ENCODE measurements at places on chromosomes 12 and 14.

DNA sequence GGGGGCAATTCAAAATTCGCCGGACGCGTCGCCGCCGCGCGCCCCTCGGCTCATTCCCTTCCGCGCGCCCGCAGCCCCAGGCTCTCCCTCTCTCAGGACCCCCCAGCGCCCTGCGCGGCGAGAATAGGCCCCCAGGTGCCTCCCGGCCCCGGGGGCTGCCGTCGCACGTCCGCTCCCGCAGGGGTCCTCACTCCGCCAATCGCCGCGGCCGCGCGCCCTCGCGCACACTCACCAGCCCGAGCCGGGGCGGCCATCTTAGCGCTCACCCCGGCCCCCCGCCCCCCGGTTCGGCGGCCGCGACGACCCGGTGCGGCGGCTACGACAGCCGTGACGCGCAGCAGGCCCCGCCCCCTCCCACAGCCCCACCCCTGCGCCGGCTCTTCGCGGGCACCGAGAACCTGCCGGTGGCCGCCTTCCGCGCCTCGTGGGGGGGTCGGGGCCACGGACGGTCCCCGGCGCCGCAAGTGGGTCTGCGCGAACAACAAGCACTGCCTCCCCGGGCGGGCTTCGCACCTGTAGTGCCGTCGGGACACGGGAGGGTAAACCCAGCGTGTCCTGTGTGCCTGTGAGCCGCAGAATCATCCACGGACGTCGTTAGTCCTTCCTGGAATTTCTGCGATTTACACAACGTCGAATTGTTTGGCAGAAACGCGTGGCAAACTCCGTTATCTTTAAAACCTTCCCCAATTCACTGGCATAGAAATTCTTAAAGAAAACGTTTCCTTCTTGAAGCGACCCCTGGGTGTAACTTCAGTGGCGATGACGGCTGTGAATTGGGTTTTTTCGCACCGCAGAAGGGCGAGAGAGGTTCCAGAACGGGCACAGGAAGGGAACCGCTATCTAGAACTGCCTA lies 2.5 kb downstream of the USP44 start:
- DNase-seq, result no peak

GRCh38 chr12:25855716-25856115 lies 102.8 kb upstream of the RASSF8 start:
- no peak for DNase-seq

DNA sequence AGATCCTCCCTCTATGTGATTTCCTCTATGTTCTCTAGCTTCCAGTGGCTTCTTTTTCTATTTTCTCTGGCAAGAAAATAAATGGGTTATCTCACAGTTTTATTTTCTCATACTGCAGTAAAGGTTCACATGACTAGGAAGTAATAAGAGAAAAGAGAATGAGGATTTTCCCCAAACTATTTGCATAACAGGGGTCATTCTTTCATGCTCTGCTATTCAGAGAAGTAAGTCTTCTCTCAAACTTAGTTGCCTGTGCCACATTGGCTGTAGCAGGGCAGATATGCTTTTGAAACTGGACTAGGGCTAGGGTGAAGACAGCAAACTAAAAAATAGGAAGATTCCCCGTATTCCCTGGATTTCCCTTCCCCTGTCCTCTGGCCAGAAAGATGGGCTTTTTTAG lies 57.4 kb downstream of the ACSM4 start:
- no peak for DNase-seq

- no peak for DNase-seq
Measured at GRCh38 chr14:103628221-103628683, 759 bp upstream of the KLC1 start.

DNA sequence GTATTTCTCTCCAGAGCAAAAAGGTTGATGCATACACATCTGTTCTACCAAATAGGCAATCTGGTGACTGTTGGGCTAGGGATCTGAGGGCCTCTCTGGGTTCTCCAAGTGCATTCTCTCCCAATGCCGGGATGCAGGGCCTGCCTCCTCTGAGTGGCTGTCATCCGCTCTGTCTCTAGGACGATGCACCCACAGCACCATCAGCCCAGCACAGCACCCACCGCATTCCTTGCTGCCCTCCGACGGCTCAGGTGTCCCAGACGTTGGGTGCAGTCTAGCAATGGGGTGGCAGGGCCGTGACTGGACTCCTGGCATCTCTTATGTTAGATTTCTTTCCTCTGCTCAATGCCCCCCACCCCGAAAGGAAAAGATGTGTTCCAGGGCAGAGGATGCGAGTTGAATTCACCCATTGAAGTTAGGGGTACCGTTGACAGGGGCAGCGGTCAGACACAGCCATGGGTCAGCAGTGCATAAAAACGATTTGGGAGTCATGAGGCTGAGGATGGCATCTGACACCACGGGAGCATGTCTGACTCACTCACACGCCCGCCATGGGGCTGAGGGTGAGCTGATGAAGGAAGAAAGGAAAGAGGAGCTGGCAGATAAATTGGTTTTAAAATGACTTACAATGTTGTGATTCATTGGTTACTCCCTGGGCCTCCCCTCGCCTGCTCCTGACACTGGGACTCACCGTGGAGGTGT lies 93.2 kb upstream of the C14orf180 start:
- DNase-seq, result no peak

DNA sequence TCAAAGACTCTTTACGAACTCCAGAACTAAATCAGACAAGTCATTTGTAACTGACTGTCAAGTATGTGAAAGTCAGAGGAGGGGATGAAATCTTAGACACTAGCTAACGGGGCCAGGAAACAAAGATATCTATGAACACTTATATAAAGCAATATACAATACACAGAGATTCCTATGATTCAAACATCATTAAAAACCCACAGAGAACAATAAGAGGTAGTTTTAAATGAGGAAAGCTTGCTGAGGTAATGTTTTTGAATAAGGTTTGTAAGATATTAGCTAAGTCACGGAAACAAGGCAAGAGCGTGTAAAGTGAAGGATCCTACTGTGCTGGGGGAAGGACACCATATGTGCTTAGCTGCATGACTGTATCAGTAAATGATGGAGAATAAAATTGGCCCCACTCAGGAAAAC lies 36.7 kb downstream of the SAV1 start:
- DNase-seq, result no peak

GRCh38 chr12:123075646-123076171 lies 75.2 kb downstream of the PITPNM2 start:
- DNase-seq, result no peak

- no peak for DNase-seq
Measured at GRCh38 chr12:39626033-39626814, 6.6 kb upstream of the ABCD2 start.

- DNase-seq, result no peak
Measured at GRCh38 chr12:25883026-25883916, 75.2 kb upstream of the RASSF8 start.
